Omental fat pad (tissue), 4 donors: ENCODE measurements at places on chromosomes 5 and 9. TPM values are rescaled to one million over a fixed set of nuclear protein-coding genes. Genes with fewer than 3 reads are reported as not detected.

- no peak for DNase-seq
Observed at GRCh38 chr9:99143655-99144054, 38.7 kb downstream of the TGFBR1 start.

- DNase-seq = no peak
Observed at GRCh38 chr5:69505306-69505705, 12.7 kb downstream of the OCLN start.

DNA sequence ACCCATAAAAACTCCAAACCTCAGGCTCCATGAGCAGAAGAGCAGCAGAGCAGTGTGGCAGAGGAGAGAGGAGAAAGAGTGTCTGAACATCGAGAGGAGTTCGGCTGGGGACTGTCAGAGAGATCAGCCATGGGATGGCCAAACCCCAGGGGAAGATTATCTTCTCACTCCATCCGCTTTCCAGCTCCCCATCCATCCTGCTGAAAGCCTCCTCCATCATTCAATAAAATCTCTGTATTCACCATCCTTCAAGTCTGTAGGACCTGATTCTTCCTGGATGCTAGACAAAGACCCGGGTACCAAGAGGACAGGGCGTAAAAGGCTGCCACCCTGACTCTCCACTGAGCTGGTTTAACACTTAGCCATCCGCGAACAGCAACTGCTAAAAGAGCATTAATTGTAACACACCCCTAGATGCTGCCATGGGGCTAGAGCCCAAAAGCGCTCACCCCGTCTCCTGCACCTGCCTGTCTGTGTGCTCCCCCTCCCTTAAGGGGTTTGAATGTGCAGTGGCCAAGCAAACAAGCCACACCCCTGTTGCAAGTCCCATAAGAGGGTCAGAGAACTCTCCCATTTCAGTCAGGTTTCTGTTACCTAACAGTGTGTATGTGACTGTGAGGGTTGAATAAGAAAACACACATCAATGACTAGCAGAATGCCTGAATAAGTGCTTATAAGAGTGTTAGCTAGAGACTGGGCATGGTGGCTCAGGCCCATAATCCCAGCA is 13.9 kb upstream of the SELENOP start:
- no peak for DNase-seq

DNA sequence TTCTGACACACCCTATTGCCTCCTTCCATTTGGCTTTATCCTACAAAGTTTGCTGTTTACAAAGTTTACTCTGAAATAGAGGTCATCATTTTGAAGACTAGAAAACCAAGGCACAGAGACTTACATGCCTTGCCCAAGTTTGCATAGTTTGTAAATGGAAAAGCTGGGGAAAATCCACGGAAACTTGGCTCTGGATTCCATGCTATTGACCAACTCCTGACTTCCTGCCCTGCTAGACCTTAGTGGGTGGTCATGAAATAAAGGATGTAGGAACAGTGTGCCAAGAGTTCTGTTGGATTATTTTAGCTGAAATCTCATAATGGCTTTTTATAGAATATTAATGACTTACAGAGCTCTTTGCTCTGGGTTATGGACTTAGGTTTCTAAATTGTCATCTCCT is 69.5 kb downstream of the GRIA1 start:
- DNase-seq = no peak

SLC25A2 gene
- not detected for total RNA-seq

- no peak for DNase-seq
Observed at GRCh38 chr5:168227001-168227400, 64.4 kb upstream of the WWC1 start.

C9orf153 gene
- 2.8 TPM for total RNA-seq

DNA sequence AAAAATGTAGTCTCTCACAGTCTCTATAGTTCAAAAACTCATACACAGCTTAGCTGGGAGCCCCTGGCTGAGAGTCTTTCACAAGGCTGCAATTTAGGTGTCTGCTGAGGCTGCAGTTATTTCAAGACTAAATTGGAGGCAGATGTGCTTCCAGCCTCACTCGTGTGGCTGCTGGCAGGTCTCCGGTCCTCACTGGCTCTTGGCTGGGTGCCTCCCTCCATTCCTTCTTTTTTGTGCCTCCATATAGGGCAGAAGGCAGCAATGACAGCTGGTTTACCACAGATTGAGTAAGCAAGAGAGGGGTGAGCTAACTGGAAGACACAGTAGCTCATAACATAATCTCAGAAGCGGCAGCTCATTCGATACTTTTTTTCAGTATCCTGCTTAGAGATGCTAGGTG is 2167.7 kb upstream of the WWC1 start:
- no peak for DNase-seq

GRCh38 chr5:170297589-170298462 is at the start of gene LCP2:
Gene LCP2 (minus strand): TSS chr5:170297777. CDS start chr5:170297611, 166 bp downstream.
- no peak for DNase-seq

LTC4S gene
- 15.1 TPM for total RNA-seq

QSOX2 gene
- total RNA-seq = 18.5 TPM

DNA sequence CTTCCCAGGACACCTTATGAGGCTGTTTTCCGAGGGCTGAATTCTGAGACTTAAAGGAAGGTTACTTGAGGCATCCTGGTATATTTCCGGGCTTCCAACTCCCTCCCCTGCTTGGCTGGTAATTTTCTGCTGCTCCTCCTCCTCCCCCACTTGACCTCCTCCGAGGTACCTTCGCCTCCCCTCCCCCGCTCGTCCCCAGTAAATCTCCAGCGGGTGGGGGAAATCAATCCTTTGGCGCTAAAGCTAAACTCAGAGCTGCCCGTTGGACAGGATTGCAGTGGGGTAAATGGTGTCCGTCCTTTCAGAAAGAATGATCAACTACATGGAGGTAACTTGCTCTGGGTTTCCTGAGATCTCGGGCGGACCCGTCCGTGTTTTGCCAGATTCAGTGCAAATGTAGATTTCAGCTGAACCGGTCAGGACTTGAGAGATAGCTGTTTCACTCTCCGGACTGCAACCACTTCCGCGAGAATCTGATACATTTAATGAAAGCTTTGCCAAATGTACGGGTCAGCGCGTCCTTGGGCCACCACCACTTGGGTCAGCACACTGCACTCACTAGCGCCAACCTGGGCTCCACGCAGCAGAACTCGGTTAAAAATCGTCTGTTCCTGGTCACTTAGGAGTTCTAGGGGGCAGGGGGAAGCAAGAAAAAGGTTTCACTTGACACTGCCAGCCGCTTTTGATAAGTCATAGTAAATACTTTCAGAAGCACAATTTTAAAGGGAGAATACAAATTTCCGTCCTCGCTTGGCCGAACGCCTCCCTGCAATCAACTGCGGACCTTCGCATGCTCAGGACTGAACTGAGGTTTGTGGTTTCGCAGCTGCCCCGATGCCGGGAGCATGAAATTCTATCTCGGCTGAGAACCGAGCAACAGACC is 4.6 kb upstream of the ISL1 start:
- no peak for DNase-seq

DNA sequence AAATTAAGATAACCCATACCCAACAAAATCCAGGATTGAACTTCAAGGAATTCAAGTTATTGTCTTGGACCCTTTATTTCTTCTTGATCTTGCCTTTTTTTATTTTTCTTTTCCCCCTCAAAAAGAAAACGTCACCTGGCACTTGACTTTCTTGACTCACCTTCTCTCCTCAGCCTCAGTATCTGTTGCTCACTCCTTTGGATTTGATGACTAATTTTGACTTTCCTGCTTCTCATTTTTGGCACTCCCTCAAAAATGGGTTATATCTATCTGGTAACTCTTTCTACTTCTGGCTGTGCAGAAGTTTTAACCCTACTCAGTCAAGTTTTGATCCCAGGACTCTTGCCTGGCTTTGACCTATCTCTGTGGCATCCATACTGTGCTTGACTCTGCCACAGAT is 66.6 kb upstream of the SPATA31D4 start:
- DNase-seq = no peak

CDHR2 gene
- not detected for total RNA-seq

KIF3A gene
- total RNA-seq = 10.4 TPM

DNA sequence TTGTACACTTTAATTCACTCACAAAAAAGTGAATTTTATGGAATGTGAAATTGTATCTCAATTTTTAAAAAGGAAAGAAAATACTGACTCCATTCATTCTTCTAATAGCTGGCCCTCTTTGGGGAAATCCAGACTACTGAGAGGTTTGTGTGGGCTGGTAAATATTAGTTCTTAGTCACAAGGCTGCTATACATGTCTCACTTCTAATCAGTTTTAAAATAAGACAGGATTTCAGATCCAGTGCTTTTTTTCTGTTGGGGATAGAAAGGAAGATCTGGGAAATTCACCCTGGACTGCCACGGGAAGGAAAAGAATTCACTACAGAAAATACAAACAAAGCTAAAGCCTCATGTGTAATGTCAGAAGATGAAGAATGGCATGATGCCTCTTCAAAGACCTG is 32.7 kb upstream of the ADAMTSL1 start:
- DNase-seq = no peak

- no peak for DNase-seq
Observed at GRCh38 chr9:121399883-121400607, 30.0 kb upstream of the STOM start.

C5orf15 gene
- 37.5 TPM for total RNA-seq

- DNase-seq = no peak
Observed at GRCh38 chr9:22045423-22045822, 36.3 kb upstream of the CDKN2B start.

- no peak for DNase-seq
Observed at GRCh38 chr5:39426746-39427105, 1.9 kb upstream of the DAB2 start.

GRCh38 chr9:3473405-3473804 is 52.4 kb downstream of the RFX3 start:
- DNase-seq = no peak

DNA sequence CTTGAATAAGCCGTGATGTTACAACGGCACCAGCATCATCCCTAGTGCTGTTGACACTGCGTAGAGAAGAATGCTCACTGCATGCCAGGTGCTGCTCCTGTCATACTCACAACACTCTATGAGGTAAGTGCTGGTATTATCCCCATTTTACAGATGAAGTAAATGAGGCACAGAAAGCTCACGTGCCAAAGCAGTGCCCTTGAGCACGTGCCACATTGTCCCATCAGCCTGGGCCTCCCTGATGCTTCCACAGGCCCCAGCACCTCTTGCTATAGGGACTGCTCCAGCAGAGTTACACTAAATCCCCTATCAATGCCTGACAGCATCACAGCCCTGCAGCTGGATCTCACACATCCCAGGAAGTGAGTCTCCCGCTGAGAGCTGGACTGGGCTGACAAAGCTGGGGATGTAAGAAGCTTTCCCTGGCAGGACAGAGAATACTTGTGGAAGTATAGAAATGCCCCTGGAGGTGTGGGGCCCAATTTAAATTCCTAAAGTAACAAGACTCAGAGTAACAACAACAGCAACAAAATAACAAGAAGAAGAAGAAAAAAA is 216.1 kb downstream of the FSTL4 start:
- DNase-seq = no peak

DNA sequence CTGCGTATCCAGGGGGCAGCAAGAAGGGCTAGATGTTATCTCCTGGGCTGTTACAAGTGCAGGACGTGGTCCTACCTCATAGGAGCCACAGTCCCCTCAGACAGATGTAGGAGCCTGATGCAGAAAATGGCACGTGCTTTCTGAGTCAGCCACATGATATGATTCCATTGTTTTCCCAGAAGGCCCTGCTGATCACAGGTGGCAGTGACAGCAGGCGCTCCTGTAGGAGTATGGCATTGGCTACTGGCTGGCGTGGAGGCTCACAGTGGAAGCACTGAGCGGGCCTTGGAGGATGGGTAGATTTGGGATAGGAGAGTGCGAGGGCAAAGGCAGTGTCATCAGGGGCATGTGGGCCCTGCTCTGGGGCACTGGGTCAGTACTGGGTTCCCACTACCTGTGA is 21.9 kb downstream of the USP20 start:
- DNase-seq = no peak

WDR31 gene
- total RNA-seq = 2.0 TPM

DNA sequence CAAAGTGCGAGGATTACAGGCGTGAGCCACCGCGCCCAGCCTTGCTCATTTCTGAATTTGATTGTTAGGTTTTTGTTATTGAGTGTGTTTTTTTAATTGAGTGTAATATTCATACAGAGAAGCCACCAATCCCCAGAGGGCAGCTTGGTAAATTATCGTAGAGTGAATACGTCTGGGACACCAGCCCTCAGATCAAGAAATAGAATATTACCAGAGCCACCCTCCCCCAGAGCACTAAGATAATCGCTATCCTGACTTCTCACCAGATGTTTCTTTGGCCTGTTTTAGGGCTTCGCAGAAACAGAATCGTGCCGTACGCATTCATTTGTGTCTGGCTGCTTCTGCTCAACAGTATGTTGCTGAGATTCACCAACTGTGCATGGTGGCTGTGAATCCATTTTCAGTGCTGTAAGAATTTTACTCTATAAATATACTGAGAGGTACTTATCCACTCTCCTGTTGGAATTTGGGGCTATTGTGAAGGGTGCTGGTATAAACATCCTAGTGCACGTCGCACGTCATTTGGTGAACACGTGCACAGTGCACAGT is 37.8 kb upstream of the RUFY1 start:
- DNase-seq = no peak

DNA sequence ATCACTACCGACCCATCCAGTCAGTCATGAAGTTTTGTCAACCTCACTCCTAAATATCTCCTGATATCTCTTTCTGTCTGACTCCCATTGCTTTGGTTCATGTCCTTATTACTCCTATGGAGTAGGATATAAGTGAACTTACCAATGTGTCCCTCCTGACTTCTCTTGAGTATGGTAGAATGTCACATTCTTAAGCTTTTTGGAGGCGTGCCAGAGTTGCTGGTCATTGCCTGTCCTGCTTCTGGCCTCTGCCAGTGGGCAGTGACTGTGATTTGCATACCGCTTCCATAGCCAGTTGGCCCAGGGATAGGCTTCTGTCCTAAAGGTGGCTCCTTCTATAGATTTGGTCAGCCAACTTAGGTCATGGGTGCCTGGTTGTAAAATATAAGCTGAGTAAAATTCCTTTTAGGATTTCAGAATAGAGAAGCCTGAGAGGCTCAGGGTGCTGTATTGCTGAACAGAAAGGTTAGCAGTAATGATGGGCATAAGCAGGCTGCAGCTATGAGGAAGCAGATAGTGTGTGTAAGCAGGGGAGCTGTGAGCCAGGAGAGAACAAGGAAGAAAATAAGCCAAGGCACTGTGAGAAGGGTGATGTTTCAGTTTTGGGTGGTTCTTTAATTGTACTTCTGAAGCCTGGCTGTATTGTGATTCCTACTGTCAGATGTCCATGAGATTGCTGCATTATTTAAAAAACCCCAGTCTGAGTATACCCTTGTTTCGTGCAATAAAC is 16.1 kb upstream of the MARCHF3 start:
- no peak for DNase-seq
